ENCODE measurements at places on chromosomes 1 and 21.
A peak's percentile ranks its signal among the peaks of the same experiment; 100 is the strongest.

GRCh38 chr1:184424945-184425344 is 38.1 kb downstream of the C1orf21 start:
- DNase-seq, result no peak

DNA sequence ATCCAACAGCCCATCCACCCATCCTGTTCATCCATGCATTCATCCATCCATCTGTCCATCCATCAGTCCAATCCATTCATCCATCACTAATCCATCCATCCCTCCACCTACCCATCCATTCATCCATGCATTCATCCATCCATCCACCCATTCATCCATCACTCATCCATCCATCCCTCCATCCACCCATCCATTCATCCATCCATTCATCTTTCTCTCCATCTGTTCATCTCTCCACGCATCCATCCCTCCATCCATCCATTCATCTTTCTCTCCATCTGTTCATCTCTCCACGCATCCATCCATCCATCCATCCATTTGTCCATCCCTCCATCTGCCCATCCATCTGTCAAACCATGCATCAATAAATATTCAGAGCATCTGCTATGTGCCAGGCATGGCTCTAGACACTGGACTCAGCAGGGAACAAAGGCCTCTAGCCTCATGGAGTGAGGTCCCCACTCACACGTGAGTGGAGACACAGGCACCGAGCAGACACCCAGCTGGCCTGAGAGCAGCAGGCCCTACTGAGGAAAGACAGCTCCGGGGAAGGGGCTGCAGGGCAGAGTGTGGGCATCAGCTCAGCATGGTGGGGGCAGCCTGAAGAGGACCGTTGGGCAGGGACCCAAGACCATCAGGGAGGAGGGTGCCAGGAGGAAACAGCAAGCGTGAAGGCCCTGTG is 9.6 kb downstream of the KRTAP10-1 start:
- no peak for DNase-seq

- DNase-seq, result no peak
Measured at GRCh38 chr1:115767403-115767802, 1.1 kb downstream of the CASQ2 start.

DNA sequence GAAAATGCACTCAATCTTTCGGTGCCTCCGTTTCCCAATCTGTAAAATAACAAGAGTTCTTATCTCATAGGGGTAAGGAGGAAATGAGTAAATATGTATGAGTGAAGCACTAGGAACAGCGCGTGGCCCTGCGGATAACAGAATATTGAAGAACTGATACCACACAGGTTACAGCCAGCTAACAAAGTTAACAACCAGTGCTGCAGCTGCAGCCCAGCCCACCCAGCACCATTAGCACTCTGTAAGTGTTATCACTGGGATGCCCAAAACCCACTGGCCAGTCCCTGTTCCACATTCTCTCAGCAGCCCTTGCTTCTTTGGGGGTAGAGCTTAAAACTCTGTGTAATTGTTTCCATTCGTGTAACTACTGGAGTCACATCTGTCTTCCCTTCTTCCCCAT is 89.5 kb downstream of the VWA5B1 start:
- no peak for DNase-seq

GRCh38 chr1:18256282-18257235 is 149.0 kb downstream of the IGSF21 start:
- peak; percentile 5 for DNase-seq

DNA sequence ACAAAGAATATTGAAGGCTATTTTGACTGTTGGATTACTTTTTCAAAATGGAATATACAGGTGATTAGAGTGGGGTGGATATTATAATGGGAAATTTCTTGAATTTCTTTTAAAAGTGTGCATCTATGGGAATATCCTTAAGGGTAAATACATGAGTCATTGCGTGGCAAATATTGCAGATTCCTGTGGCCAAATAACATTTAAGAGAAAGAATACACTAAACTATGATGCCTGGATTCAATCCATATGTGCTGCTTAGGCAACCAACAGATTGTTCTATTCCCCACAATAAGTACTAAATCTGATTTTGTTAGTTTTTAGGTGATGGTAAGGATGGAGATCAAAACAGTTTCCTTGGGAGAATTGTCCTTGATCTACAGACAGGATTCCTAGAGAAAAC is 119.5 kb downstream of the HMCN1 start:
- DNase-seq, result no peak

GRCh38 chr1:112026501-112026900 is 37.0 kb upstream of the KCND3 start:
- no peak for DNase-seq

- peak; percentile 5 for DNase-seq
Measured at GRCh38 chr21:34609244-34609932, 5.5 kb downstream of the RCAN1 start.

GRCh38 chr1:41633764-41634163 is 149.3 kb upstream of the EDN2 start:
- DNase-seq, result no peak

GRCh38 chr21:45828580-45829570 is 152.7 kb upstream of the COL6A1 start:
- DNase-seq, result no peak

DNA sequence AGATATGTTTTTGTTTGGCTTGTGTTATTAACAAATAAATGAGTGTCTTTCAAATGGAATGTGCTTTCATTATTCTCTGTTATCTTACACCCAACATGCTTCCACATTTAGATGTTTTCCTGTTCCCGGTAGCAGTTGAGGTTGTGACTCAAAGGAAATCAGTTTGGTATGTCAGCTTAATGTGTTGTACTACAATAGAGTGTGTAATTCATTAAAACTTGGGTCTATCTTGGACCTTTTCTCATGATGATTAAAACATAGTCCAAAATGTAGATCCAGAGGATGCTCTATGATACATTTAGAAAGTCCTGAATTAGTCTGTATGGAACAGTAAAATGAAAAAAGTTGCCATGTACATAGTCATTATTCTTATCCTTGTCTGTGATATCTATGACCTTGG is 26.7 kb downstream of the RTCA start:
- no peak for DNase-seq

DNA sequence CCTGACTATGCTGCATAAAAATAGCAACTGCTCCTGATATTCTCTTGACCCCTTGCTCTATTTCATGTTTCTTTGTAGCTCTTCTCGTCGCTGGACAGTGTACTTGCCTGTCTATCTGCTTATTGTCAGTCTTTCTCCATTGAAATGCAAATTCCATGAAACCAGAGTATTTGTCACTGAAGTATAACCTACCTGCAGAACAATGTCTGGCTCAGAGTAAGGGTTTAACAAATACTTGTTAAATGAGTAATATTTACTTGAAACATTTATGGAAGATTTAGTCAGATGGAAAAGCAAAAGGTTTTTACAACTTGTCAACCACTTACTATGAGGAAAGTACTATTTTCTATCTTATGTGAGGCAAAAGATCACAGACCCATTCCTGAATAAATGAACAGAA is 19.9 kb upstream of the ERICH3 start:
- DNase-seq, result no peak

DNA sequence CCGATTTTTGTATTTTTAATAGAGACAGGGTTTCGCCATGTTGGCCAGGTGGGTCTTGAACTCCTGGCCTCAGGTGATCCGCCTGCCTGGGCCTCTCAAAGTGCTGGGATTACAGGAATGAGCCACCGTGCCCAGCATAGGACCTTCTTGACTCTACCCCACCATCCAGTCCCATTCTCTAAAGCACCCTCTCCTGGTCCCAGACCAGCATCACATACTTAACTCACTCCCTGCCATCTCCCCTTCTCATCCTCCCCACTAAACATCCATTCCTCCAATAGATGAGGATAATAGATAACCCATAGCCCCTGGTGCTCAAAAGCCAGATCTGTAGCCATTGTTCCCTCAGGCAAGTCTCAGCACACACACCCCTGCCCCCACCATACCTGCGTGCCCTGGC is 2.1 kb downstream of the ENTREP3 start:
- DNase-seq, result no peak

DNA sequence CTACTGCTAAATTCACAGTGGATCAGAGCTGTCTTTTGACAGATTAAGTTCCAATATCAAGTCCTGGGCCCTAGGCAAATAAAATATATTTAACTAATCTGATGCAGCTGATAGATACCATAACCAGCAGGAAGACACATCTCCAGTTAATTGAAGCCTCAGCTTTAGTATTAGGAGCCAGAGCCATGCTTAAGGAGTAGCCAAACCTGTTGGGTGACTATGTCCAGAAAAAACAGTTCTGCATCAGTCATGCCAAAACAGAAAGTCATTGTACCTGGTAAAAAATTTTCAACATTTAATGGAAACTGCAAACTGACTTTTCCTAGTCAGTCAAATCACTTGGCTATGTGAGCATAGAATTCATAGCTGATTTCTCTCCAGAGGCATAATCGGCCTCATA is 200.5 kb upstream of the RUNX1 start:
- no peak for DNase-seq

DNA sequence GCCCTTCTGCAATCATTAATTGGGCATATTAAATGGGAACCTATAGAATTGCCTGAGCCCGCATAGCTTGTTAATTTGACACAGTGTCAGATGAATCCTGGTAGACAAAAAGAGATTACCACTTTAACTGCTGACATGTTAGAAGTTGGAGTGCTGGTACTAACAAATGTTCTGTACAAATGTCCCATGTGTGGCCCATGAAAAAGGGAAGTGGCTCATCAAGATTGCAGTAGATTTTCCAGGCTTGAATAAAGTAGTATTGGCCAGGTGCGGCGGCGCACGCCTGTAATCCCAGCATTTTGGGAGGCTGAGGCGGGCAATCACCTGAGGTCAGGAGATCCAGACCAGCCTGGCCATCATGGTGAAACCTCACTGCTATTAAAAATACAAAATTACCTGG is 45.6 kb downstream of the GNPAT start:
- DNase-seq, result no peak

GRCh38 chr1:26352338-26352679 is 1.6 kb downstream of the CRYBG2 start:
- no peak for DNase-seq

DNA sequence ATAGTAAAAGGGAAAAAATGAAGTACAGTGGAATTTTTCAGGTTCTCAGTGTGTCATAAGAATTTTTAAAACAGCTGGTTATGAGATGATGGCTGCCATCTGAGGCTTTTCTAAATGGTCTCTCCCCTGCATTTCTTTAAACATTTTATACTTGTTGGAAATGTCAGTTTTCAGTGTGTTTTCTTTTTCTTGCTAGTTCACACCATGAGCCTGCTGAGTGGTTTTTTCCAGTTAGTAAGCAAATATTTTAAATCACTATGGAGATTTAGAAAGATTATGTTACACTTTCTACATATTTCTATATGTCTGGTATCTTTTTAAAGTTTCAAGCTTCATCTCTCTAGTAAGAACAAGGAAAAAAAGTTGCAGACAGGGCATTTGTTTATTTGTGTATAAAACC is 9.6 kb downstream of the RBM15 start:
- DNase-seq, result no peak

GRCh38 chr21:45910548-45911221 is 70.9 kb upstream of the COL6A1 start:
- no peak for DNase-seq

DNA sequence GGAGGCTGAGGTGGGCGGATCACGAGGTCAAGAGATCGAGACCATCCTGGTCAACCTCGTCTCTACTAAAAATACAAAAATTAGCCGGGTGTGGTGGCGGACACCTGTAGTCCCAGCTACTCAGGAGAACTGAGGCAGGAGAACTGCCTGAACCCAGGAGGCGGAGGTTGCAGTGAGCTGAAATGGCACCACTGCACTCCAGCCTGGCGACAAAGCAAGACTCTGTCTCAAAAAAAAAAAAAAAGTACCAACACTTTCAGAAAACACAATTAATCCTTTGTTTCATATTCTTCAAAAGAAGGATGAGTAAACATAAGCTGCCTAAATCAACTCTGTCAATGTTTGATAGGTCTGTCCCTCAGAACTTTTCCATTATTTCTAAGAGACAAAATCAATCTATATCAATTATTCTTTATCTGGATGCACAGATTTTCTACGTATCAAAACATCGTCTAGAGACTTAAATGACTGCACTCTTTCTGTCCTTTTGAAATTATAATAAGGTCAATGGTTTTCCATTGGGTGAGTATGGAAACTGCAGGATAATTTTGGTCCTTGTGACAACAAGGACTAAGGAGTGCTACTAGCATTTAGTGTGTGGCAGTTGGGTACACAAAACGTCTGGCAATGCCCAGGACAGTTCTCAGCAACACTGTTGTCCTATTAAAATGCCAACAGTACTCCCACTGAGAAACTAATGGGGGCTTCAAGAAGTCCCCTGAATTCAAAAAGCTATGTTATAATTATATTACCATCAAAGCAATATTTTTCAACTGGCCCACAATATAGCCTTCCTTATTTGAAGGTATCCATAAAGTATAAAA is 40.7 kb downstream of the LPGAT1 start:
- DNase-seq, result no peak

- DNase-seq, result no peak
Measured at GRCh38 chr1:30487042-30487441, 236.3 kb downstream of the MATN1 start.

DNA sequence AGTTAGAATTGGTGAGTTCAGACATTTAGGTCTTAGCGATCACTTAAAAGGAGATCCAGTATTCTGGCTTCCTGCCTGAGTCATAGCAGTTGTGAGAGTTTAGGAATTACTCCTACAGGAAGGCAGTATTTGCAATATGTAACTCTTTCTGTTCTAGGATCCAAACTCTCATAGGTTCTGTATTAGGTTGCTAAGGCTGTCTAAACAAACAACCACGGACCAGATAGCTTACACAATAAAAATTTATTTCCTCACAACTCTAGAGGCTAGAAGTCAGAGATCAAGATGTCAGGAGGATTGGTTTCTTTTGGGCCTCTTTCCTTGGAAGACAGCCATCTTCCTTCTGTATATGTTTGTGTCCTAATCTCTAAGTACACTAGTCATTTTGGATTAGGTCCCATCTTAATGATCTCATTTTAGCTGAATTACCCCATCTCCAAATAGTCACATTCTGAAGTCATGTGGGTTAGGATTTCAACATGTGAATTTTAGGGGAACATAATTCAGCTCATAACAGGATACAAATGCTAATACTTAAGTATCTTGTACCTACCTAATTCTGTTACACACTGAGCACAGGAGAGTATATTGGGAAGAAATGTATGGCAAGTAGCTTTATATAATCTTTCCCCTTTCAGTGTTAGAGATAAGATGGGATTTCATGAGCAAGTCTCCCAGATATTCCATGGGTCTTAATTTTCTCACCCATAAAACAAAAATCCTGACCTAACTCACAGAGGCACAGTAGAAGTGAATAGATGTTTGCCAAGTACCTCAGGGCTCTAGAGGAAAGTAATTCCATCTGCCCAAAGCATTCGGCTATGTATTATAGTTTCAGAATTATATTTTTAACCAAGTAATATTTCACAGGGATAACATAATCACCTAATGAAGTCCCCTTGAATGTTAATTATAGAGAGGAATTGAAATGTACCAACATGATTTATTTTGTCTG is 144.4 kb downstream of the PTBP2 start:
- no peak for DNase-seq

DNA sequence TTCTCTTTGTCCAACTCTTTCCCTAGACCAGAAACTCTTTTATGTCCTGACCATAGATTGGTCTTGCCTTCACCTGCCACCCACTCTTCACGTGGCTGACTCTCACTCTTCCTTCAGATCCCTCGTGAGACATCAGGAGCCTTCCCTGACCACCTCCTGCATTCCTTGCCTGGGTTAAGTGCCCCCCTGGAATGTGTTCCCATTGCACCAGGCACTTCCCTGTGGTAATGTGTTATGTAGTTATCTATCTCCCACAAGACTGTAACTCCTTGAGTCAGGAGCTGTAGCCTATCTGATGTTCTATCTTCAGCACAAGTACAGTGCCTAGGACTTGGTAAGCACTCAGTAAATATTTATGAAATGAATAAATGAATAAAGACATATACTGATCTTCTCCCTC is 111.2 kb upstream of the CTTNBP2NL start:
- no peak for DNase-seq

All from activated T-cell treated with anti-CD3 and anti-CD28 coated beads, Interleukin-2, amount 50 U/mL, for 72 hours (primary cell).